ENCODE measurements at places on chromosomes 3 and 15.

DNA sequence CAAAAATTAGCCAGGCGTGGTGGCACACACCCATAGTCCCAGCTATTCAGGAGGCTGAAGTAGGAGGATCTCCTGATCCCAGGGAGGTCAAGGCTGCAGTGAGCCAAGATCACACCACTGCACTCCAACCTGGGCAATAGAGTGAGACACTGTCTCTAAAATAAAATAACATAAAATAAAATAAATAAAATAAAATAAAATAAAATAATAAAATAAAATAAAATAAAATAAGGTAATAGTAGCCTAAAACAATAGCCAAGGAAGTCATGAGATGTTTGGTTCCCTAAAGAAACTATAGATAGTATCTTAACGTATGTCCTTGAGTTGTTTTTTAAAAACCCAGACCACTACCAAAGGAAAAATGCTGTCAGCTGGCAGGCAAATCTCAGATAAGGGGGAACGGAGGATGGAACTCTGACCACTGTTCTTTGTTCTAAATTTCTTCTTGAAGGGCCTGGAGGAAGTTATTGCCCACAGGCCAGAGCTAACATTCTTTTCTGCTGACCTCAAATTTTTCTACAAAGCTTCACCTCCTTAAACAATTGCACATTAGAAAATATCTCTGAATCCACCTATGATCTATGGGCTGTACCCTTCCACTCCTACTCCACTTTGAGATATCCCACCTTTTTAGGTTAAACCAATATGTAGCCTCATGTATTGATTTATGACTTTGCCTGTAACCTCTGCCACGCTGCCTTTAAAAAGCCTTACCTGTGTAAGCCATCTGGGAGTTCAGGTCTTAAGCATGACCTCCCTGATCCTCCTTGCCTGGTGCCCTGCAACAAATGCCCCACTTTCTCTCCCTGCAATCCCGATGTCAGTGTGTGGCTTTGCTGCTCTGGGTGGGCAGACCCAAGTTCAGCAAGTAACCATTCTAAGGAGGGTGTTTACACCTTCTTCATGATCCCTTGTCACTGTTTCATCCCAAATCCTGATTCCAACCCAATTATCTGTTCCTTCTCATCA lies 126.2 kb upstream of the BHLHE40 start:
- no peak for DNase-seq

GRCh38 chr3:108338901-108339545 lies 42.7 kb downstream of the HHLA2 start:
- DNase-seq, result no peak

DNA sequence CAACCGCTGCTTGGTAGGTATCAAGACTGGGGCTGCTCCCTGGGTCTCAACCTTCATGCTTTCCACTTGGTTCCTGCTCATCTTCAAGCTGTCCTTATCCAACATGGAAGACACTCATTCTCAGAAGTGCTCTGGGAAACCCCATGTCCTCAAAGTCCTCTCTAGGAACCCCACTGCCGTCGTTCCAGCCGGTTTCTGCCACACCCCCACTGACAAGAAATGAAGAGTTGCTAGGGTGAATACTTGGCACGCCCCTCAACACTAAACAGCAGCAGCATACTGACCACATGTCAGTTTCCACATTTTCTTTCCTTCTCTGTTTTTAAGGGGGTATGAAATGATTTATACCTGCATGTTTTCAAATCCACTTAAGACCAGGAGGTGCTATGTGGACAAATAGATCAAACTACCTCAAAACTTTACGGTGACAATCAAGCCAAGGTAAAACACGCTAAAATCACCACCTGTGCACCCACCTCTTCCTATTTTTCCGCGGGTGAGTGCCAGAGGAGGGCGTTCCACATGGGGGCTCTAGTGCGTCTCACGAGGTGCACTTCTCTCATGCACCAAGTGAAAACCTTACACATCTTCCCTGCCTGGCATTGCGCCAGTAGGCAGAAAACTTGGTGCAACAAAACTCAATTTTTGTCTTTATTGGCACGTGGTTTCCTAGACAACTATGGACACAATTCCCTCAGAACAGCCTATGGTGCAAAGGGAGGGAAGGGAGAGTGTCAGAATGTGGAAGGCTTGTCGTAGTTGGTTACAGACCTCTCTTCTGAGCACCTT lies 125.1 kb downstream of the TJP1 start:
- DNase-seq, result no peak

DNA sequence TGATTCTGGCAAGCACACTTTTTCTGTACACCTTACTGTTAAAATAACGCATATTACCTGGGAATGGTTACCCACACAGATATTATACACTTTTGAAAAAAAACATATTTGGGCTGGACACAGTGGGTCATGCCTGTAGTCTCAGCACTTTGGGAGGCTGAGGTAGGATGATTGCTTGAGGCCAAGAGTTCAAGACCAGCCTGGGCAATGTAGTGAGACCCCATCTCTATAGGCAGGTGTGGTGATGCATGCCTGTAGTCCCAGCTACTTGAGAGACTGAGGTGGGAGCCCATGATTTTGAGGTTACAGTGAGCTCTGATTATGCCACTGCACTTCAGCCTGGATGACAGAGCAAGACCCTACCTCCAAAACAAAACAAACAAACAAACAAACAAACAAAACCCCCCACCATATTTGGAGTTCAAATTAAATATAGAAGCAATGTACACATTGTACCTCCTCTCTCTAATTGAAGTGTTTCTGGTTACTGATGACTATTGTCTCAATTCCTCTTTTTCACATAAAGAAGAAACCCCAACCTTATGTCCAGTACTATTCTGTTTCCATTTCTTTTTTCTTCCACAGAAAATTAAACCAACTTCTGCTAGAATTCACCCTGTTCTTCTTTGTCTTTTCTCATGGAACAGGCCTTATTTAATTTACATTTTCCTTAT lies 152.6 kb upstream of the UMPS start:
- no peak for DNase-seq
